Activated CD4-positive, alpha-beta T cell treated with anti-CD3 and anti-CD28 coated beads for 48 hours (primary cell): ENCODE measurements at places on chromosomes 16 and 17.

DNA sequence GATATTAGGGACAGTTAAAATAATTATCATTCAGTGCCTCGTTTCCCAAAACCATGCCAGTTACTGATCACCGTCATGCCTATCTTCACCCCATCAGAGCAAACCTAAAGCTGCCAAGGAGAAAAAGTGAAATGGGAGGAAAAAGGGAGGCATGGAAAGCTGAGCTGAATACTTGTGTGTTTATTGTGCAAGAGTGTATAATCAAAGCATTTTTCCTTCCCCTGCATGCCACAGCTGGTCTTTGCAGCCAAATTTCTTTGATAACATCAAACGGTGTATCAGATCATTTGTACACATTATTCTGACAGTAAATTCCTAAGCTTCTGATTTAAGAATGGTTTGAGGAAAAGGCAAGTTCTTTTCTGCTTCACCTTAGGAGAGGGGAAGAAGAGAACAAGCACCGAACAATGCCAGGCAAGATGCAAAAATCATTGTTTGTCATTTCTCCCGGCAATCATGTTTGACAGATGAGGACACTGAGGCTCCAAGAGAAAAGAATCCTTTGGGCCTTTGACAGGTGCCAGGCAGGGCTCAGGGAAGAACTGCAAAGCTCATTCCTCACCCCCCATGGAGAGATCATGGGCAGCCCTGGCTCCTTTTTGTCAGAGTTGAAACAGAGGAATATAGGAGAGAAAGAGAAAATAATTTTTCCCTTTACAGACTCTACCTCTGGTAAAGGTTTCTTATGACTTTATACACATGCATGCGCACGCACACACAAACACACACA lies 51.4 kb upstream of the ARHGAP44 start:
- DNase-seq = no peak

DNA sequence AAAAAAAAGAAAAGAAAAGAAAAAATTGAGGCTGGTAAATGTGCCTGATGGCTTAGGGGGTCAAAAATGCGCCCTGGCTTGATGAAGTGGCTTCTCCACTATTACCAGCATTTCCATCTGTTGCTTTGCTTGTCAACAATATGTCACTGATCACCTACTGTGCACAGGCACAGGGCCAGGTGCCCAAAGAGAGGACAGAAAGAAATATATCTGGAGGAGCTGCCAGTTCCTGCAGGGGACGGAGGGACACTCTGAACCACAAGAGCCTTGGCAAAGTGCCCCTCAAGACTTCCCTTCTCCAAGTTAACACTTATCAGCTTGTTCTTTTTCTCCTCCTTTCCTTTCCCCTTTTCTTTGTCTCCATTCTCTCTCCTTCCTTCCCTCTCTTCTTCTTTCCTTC lies 34.7 kb downstream of the GINS3 start:
- DNase-seq = no peak

DNA sequence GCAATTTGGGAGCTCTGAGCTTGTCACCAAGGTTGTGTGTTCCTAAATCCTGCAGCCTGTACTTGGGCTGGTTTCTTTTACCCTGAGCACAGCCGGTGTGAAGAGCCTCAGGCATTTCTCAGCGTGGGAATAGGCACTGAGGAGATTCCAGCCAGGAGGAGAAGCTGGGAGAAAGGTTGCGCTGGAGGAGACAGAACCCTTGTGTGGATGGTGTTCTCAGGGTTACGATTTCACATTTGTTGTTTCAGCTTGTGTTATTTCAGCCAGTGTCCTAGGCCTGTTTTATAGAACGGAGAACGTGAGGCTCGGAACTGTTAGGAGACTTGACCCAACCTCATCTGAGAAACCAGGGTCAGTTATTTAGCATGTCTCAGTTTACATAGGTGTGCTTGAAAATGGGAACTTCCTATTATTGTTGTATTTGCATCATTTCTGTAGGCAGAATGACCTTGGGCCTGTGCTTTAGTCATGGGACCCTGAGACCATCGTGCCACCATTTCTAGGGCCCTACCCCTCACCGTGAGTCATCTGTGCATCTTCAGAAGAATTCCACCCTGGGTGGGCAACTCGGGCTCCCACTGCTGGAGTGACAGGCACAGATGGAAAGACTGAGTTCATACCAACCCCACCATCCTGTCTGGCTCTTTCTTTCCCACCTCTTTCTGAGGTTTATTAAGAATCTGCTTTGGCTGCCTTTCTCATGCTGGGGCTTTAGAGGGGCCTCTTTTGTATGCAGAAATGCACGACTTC lies 134.9 kb downstream of the MSI2 start:
- no peak for DNase-seq

DNA sequence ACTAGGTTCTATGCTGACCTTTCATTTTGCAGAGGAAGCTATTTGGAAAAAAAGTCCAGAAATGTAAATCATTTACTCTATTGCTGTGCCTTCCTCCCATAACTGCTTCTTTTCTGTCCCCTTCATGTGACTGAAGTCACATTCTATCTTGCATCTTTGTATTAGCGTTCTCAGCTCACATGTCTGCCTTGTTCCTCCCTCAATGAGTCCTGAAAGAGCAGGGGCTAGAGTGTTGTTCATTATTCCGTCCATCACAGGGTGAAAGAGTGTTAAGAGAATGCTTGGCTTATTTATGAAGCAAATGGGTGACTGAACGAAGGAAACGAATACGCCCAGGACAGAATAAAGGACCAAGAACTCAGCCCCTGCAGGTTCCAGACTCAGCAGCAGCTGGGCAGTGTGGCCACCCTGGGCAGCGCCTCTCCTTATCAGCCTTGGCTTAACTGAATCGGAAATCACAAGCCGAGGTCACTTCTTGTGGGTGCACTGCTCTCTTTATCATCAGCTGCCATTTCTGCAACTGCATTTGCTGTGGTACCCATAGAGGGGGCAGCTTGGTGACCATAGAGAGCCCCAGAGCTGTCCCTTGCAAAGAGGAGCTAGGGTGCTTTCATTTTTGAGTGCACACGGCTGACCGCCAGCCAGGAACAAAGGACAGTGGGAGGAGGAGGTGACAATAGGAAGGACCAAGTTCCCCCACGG lies 1.8 kb upstream of the PIK3R6 start:
- no peak for DNase-seq

GRCh38 chr17:7393613-7394451 lies 493 bp downstream of the PLSCR3 start:
- peak; percentile 66 for DNase-seq

DNA sequence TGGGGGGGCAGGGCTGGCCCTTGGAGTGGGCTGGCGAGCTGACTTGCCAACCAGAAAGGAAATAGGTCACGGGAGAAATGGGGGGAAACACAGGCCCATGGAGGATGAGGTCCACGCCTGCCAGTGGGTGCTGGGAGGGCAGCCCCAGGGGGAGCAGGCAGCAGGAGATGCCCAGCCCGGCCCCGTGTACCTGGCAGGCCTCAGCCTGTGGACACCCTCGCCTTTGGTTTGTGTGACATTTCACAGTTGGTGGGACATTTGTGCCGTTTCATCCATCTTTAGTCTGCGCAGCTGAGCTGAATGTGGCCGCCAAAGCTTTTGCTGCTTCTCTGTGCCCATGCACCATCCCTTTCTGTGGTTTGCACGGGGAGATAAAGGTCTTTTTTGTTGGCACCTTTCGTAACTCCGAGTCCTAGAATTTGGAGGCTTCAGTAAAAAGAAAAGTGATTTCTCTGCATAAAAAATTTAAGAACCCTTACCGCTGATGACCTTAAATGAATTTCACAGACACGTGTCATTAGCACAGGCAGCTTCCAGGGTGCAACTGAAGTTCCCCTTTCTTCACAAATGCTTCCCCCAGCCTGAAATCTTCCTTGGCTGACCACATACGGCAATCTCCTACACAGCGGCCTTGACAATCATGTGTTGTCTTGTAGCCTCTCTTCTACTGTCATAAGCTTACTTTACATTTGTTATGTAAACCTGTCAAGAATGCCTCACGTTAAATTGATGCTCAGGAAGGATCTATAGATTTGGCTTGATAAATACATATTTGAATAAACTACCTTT lies 193.6 kb downstream of the RPTOR start:
- DNase-seq = no peak

DNA sequence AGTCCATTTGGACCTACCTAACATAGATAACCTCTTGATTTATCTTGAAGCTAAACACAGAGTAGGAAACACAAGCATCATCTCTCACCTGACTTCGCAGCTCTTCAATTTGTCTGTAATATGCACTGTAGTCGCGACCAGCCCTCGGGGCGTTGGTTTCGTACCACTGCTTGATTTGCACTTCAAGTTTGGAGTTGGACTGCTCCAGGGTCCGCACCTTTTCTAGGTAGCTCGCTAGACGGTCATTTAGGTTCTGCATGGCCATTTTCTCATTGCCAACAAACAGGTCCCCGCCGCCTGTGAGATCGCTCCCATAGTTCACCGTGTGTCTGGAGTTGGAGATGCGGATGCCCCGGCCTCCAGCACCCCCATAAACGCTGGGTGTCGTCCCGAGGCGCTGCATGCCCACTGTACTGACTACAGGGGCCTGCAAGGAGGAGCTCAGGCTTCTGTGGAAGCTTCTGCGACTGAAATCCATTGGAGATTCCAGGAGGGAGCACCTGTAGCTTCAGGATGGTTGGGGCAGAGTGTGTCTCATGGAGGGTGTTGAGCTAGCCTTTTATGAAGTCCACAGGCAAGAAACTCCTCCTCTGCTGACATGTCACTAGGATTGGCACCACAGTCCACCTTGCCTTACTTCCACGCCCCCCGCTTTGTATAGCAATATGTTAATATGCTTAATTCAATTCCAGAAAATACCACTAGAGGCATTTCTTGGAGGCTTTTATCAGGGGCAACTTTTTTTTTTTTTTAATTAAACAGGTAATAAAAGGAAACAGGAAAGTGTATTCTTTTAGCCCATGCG lies at the start of gene KRT20:
KRT20 (minus strand) TSS at position 535 of the 805 bp plus-strand sequence; CDS start at position 478, 57 bp downstream.
- DNase-seq = no peak

DNA sequence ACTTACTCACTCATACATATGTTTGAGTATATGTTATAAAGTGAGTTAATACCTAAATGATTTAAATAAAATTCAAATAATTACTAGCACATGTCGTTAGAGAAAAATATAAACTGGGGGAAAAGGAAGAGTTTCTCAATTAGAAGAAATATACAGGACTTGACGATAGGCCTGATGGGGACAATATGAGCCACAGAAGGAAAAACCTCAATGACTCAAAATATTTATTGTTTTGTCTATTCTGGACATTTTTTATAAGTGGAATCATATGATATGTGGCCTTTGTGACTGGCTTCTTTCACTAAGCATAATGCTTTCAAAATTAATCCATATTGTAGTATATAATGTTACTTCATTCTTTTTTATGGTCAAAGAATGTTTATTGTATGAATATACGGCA lies 339.2 kb upstream of the PMFBP1 start:
- no peak for DNase-seq

GRCh38 chr17:77107506-77108433 lies 33.0 kb upstream of the SEC14L1 start:
- peak; percentile 53 for DNase-seq

DNA sequence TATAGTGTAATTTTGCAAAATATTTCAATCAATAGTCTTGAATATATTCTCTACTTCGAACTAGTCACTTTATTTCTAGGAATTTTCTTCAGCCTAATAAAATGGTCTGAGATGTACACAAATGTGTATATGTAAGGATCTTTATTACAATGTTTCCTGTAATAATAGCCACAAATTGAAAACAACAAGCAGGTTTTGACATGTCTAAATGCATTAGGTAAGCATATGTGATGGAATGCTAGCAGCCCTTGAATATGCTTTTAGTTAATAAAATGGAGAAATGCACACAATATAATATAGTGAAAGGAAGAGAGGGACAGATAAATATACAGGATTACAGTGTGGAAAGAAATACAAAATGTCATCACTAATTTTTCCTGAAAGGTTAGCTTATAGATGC lies 196.5 kb upstream of the IRX5 start:
- no peak for DNase-seq

GRCh38 chr17:46887717-46888116 lies 35.2 kb upstream of the GOSR2 start:
- no peak for DNase-seq

DNA sequence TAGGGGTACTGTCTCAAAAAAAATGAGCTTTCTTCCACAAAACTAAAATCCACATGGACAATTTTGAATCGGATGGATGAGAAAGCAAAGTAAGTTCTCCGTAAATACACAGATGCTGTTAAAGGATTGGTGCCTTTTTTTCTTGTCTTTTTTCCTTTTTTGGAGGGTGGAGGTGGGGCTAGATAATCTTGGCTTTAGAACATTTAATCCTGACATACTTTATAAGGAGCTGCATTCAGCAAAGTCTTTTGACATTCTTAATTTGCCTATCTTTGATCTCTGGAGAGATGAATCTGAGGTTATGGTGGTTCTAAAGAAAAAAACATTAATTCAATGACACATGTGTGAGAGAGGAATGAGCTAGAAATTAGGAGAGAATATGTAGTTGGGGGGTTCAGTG lies 312.3 kb upstream of the KCNJ16 start:
- DNase-seq = no peak

DNA sequence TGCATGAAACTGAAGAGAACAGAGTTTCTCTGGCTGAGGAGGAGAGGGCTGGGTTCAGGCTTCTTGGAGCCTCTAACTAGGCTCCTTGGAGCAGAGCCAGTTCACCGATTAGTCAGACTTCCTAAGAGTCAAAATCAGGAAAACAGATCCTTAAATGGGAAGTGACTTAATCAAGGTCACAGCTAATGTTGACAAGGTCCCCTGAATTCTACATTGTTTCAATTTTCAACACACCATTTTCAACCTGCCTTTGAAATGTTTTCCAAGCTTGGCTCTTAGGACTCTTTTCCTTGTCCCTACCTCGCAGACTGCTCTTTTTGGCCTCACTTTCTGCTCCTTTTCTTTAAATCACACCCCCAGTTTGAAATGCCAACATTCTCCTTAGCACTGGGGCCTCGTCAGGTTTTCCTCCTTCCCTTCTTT lies 16.3 kb downstream of the MYL4 start:
- no peak for DNase-seq

DNA sequence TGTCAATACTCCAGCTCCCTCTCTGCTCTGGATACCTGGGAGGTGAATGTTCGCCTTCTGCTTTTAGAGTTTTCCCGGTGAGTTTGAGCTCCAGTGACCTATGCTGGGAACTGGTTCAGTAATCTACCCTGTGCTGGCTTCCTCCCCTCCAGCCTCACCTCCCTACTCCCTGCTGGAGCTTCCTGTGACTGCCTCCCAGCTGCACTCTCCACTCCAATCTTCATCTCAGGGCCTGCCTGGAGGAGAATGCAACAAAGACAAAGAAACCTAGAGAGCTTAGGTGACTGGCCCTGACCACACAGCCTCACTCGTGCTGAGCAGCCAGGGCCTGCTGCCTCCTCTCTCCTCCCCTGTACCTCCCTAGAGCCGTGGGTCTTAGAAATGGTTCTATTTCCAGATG lies 101.6 kb upstream of the FOXF1 start:
- no peak for DNase-seq
